ENCODE measurements at places on chromosomes 1 and 21. TPM values are rescaled to one million over a fixed set of nuclear protein-coding genes. Genes with fewer than 3 reads are reported as not detected.
A peak's percentile ranks its signal among the peaks of the same experiment; 100 is the strongest.

- DNase-seq = peak; percentile 92
These were observed 645 bp downstream of the IVNS1ABP start for GRCh38 chr1:185316163-185317033.

- no peak for DNase-seq
These were observed 6.5 kb upstream of the ITGB2 start for GRCh38 chr21:44927259-44927586.

DNA sequence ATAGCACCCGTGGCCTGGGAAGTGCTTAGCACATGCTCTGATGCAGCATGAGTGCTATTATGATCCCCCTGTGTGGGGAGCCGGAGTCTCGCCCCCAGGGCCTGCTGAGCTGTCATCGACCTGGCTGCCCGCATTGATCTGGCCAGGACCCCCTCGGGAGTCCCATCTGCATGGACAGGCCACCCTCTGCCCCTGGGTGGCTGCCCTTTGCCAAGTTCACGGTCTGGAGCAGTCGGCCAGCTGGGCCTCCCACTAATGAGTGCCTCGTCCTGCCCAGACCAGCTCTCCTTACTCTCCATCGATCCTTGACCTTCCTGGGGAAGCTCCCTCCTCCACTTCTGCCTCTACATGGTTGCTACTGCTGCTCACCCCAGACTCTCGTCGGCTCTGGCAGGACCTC lies 121.8 kb upstream of the RUNX3 start:
- DNase-seq = no peak

- DNase-seq = no peak
These were observed 872 bp downstream of the TSTD1 start for GRCh38 chr1:161037661-161038522.

- DNase-seq = no peak
These were observed 25.9 kb upstream of the RAP1A start for GRCh38 chr1:111593403-111594305.

Gene NR5A2
- total RNA-seq = not detected

Gene RAD54L
- 47.9 TPM for total RNA-seq

Gene DENND2D
- total RNA-seq = 299 TPM
